ENCODE measurements at places on chromosomes 13 and 19. TPM values are rescaled to one million over a fixed set of nuclear protein-coding genes. Genes with fewer than 3 reads are reported as not detected.

Gene KANK3
- not detected for total RNA-seq

DNA sequence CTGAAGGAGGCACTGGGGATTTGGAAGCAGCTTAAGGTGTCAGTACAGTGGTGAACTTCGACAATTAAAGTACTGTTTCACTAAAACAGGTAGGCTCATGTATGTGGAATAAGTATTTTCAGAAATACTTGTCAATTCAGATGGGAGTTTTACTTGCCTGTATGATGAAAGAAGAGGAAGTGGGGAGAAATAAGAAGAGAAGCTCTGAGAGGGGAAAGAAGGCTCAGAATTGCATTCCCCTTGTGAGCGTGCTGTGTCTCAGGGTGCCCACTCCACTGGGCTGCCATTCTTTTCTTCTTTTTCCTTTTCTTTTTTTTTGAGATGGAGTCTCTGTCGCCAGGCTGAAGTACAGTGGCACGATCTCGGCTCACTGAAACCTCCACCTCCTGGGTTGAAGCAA lies 38.6 kb upstream of the RNF17 start:
- no peaks in the 10 kb centered on the region for H3K36me3 ChIP-seq
- H3K4me3 ChIP-seq, result no peak overlapping the region

DNA sequence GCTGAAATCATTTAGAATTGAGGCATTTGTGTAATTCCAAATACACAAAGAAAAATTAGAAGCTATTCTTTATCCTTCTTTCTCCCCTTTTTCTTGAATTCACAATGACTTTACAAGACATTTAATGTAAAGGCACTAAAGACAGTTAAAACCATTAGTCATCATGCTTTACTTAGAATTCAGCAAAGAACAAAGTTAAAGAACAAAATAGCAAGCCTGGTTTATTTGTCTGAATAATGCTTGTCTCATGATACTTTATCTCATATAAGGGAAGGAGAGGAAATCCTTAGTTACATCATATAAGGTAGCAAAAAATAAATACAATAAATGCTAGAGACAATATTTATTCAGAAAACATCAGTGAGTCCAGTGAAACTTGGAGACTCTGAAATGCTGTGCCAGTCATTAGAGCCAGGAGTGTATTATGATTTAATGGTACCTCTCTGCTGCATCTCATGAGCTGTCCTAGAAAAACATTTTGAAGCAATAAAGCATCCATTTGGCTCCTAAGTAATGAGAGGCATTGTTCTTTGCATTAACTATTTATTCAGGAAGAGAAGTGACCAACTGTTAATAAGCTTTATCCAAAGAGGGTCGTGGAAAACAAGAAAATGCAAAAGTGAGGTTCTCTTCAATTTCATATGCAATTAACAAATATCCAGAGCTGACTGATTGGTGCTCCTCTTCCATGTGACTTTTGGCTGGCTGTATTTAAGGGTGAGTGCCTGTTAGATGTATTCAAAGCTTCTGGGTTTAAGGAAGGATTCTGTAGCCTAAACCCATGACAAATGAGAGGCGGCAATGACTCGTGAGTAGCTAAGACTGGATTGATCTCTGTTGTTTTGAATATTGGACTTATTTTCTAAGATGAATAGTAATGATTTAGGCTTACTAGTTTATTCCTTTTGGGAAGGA lies 105.0 kb downstream of the DGKH start:
- H3K4me1 ChIP-seq, result peaks cover 4% of the 10 kb centered on the region
- H3K27ac ChIP-seq, result no peak overlapping the region
- no peak overlapping the region for H3K4me3 ChIP-seq
- no peaks in the 10 kb centered on the region for H3K27me3 ChIP-seq

DNA sequence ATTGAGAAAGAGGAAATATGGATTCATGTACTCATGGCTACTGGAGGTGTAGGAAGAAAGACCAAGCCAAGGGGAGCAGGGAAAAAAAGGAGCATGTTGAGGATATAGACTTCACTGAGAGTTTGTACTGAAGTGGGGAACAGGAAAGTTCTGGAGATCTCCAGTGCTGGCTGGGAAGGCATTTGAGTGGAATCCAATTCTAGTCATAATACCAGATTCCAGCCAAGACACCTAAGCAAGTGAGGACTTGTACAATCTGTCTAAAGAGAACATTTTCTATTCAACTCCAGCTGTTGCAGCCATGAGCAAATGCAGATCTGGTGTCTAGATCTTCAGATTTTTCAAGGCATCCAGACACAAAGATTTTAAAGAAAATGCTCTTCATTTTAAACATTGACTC lies 412.5 kb downstream of the OXGR1 start:
- H3K36me3 ChIP-seq, result no peaks in the 10 kb centered on the region
- no peak overlapping the region for H3K27ac ChIP-seq
- no peaks in the 10 kb centered on the region for H3K27me3 ChIP-seq
- H3K4me1 ChIP-seq, result no peaks in the 10 kb centered on the region
- no peak overlapping the region for H3K4me3 ChIP-seq

GRCh38 chr19:55520691-55521292 lies 16.1 kb downstream of the SBK2 start:
- H3K36me3 ChIP-seq, result no peaks in the 10 kb centered on the region
- H3K4me1 ChIP-seq, result peaks cover 2% of the 10 kb centered on the region
- no peak for DNase-seq
- H3K27ac ChIP-seq, result no peak overlapping the region

DNA sequence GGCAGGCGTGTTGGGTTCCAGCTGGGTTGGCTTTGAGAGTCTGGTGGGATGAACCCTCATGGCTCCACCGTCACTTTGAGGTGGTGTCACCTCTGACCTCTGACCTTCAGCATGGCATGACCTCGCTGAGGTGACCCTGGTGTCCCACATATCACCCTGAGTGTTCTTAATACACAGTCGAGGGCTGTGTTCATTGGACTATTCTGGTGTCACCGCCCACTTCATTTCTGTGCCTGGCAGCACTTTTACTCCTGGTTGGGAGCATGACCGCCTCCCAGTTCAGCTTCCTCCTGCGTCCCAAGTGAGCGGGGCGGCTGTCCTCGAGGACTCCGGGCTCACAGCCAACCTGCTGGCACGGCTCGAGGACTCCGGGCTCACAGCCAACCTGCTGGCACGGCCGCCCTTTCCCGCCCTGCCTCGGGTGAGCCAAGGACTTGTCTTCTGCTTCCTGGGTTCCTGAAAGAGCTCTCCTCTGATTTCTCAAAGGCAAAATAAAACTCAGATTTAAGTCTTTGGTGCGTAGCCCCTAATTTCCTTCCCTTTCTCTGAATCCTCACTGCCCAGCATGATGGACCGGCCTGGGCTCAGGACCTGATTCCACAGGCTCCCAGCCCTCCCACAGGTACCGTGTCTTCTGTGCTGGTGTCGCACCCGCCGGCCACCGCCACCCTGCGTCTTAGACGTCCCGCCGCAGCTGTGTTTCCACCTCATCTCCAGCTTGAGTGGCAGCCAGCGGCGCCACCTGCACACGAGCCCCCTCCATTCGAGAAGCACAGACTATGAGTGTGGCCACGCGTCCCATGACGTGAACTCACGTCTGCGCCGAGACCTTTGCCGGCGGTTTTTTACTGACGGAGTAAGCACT lies 10.4 kb downstream of the ATP4B start:
- no peak overlapping the region for H3K27ac ChIP-seq
- peaks cover 2% of the 10 kb centered on the region for H3K4me1 ChIP-seq
- peaks cover 1% of the 10 kb centered on the region for H3K36me3 ChIP-seq
- no peaks in the 10 kb centered on the region for H3K27me3 ChIP-seq
- no peak overlapping the region for H3K4me3 ChIP-seq
- no peak for DNase-seq

All from IMR-90 (cell line).